ENCODE measurements at places on chromosomes 2 and 18.

- DNase-seq, result no peak
Observed at GRCh38 chr18:55337908-55338521, 250.0 kb downstream of the TCF4 start.

DNA sequence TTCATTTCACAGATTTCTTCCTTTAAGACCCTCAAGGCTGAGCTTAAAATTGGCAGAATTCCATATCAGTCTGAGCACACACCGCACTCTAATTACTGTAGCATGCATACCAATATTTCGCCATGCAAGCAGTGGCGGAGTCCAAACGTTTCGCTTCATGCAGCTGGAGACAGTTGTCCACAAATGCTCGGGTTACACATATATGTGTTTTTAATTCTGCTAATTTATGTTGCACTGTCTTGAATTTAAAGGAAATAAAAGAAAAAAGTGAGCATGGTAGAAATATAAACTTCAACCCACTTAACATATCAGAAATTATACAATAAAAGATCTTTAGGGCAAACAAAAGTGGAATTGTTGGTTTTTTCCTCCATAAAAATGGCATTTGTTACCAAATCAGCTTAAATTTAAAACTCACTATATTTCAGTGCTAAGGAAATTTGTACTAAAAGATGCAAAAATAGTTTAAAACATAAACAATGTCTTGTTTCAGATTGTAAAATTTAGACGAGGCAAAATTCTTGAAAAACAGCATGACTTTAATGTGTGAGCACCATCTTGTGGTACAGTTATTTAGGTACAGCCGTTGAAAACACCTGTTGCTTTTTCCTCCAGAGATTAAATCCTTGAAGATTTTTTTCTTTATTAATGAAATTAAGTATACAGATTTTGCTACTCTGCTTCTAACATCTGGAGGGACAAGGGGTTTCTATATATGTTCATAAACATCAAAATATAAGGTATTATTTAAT lies 24.1 kb upstream of the KANSL1L start:
- no peak for DNase-seq

DNA sequence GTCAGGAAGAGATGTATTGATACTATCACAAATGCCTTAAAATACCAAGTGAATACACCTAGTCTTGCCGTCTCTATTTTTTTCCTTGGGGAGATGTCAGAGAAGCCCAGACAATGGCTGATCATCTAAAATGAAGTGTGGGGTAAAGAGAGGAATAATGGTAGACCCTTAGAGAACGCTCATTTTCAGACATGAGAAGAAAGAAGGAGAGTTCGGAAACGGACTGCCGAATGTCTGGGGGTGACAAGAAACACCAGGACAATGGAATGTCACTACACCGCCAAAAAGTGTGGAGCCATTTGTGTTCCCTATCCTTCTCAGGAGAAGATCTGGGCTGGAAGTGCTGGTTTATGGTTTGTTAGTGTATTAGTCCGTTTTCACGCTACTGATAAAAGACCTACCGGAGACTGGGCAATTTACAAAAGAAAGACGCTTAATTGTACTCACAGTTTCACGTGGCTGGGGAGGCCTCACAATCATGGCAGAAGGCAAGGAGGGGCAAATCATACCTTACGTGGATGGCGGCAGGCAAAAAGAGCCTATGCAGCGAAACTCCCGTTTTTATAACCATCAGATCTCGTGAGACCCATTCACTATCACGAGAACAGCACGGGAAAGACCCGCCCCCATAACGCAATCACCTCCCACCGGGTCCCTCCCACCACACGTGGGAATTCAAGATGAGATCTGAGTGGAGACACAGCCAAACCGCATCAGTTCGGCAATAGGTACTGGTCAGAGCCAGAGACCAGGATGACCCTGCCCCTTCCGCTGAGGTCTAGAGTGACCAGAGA lies 743.7 kb downstream of the GALR1 start:
- no peak for DNase-seq

DNA sequence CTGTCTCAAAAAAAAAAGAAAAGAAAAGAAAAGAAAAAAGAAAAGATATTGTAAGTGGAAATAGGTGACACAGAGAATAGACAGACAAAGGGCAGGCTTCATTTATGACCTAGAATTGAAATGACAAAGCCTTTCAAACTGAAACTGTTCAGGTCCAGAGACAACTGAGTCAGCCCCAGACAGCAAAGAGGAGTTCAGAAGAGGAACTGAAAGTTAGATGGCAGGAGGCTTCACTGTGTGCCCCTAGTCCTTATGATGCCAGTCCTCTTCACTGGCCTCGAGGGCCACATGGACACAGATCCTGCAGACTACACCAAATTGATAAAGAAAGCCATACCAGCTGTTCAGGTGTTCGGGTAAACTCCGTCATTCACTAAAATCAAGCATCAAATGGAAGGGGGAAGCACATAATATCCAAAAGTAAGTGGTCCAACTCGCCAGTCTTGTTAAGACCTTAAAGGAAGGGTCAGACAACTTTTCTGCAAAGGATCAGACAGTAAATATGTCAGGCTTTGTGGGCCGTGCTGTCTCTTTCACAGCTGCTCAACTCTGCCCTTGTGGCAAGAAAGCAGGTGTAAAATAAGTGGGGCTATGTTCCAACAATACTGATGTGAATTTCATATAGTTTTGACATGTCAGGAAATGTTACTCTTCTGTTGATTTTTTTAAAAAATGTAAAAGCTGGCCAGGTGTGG lies 231.9 kb upstream of the MGAT5 start:
- no peak for DNase-seq

DNA sequence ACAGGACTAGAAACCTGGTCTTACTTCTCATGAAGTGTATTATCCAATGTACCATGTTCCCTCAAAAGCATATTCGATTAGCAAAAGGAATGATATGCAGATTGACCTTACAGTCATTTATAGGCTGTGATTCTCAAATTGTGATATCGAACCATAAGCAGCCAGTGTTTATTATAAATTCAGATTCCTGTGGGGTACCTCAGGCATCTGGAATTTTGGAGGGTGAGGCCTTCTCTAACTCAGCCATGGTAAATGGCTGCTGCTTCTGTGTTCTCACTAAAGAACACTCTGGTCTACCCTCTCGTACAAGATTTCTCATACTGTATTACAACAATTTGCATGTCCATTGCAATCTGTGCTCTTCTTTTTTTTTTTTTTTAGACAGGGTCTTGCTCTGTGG lies 84.5 kb downstream of the PRPF40A start:
- DNase-seq, result no peak

DNA sequence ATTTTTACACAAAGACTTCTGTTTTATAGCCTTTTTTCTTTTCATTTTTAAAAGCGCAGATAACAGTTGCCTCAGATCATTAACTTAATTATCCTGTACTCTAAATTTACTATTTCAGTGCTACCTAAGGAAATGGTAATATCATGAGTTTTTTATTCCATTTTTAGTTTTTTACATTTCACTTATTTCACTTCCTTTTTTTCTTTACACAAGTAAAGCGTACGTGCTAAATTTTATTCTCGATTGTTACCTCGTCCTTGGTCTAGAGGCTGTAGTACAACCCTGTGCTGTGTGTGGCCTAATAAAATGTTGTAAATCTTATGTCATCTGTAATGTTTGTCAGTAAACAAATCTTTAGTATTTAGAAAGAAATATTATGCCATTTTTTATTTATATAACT lies 49.2 kb downstream of the CRIM1 start:
- DNase-seq, result no peak

DNA sequence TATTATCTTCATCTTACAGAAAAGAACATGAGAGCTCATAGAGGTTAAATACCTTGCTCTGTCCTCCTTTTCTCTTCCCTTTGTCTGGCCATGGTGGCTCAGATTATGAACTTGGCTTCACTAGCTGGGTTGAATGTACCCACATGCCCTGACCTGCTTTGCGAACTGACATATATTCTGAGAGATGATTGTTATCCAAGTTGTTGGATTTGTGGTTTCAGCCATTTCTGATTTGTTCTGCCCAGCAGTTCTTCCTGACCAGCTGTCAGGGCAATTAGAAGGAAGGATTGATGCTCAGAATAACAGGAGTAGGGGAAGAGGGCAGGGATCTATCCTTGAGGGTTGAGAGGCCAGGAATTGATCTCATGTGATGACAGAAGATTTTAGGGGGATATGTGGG lies 236.8 kb upstream of the FAM98A start:
- DNase-seq, result no peak

DNA sequence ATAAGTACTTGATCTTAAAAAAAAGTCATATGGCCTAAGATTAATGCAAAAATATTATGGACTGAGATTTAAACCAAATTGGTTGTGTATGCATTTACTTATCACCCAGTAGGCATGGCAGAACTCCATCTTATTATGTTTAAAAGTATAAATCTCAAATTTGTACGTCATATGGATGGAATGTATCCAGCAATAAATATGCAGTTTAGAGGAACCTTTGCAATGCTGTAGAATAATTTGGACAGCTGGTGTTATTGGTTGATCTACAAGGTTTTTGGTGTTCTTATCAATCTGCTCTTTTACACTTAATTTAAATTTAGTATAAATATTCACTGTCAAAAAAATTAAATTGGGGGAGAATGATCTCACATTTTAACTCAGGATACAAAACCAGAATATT lies 640.2 kb downstream of the SATB2 start:
- DNase-seq, result no peak

- no peak for DNase-seq
Observed at GRCh38 chr2:19742872-19743271, 158.9 kb downstream of the TTC32 start.

DNA sequence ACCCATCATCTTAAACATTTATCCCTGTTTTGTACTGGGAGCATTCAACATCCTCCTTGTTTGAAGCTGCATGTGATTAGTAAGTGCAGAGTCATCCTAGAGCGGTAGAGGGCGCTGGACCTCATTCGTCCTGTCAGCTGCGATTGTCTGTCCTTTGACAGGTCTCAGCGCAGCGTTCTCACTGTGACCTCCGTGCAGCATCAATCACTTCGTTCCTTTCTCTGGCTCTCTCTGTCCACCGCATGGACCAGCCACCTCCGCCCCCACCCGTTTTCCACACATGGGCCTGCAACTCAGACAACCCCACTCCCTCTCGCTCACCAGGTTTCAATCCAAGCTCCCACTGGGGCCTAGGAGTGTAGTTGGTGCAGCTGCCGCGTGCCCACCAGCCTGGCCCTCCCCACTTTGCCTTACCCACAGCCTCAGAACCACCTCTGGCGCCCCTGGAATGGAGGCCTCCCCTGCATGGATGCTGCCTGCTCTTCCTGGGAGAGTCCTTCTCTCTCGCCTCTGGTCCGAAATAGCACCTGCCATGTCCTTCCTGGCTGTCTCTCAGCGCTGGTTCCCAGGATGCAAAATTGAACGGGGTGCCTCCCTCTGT lies 90.5 kb downstream of the NDUFA10 start:
- DNase-seq, result peak; percentile 63

DNA sequence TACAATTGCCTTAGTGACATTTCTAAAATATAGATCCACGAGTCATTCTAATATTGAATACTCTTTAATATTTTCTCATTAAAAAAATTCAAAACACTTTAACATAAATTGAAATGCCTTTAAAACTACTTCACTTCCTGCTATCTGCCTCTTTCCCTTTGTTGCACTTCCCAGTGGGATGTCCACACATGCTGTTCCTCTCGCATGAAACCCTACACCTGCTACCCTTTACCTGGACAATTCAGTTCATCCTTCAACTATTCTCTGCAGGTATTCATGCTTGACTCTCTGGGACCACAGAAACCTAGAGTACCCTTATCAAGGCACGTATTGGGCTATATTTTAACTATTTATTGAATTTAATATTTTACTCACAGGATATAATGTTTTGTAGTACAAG lies 373.3 kb upstream of the GALNT5 start:
- no peak for DNase-seq

DNA sequence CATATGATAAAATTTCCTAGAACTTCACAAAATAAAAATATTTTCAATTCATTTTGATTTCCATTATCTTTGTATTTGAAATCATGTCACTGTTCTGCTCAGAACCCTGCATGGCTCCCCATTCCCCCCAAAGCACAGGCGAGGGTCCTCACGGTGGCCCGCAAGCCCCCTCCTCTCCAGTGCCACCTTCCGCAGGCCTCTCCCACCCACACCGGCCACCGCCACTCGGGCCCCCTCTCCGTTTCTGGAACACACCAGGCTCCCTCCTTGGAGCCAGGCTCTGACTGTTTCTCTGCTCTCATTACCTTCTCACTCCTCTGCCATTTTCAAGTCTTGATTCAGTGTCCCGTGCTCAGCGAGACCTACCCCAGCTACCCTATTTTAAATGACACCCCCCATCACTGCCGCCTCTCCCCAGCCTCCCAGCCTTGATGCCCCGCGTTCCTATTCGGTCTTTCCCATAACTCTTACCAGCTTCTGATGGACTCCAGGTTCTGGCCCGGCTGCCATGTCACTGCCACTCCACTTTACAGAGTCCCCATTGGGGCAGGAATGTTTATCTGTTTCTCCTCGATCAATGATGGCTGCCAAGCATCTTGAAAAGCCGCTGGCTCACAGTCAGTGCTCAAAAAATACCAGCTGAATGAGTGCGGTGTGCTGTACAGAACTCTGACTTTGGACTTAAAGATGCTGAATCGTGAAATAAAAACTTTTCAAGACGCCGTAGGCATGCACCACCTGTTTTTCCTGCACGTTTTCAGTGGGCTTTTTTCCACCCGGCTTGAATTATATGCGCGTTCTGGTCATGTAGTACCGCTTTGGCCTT lies 201.0 kb downstream of the GBX2 start:
- DNase-seq, result no peak

- no peak for DNase-seq
Observed at GRCh38 chr2:166454006-166454595, 39.9 kb downstream of the SCN7A start.

DNA sequence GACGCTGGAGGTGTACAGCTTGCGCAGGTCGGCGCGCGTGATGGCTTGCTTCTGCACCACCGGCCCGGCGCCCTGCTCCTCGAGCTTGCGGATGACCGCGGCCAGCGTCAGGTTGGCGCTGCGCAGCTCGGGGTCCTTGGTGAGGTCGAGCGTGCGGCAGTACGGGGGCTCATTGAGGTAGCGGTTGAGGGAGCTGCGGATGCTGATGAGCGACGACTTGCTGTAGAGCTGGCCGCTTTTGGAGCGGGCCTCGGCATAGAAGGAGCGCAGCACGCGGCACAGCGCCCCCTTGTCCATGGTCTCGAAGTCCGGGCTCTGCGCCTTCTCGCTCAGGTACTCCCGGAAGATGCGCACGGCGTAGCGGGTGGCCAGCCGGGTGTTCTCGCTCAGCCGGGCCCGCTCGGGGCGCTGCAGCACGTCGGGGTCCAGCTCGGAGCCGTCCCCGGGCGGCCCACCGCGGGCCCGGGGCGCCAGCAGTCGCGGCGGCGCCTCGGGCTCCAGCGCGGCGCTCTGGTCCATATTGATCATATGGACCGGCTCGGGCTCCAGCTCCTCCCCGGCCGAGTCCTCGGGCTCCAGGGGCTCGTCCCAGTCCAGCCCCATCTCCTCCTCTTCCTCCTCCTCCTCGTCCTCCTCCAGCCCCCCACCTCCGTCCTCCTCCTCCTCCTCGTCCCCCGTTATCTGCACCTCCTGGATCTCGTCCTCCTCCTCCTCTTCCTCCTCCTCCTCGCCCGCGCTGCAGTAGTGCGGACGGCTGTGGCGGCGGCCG lies 523 bp downstream of the KCTD1 start:
- peak; percentile 19 for DNase-seq

- DNase-seq, result no peak
Observed at GRCh38 chr18:54924948-54925347, 34.3 kb downstream of the CCDC68 start.
